ENCODE measurements at places on chromosomes 7 and 10. TPM values are rescaled to one million over a fixed set of nuclear protein-coding genes. Genes with fewer than 3 reads are reported as not detected.

ANKRD22 gene
- total RNA-seq, result 11.6 TPM

GRCh38 chr7:112481121-112481736 is 438 bp downstream of the LSMEM1 start:
- no peak for DNase-seq

HOXA10 gene
- total RNA-seq, result 0.12 TPM

HIPK2 gene
- total RNA-seq, result 49.0 TPM

DNA sequence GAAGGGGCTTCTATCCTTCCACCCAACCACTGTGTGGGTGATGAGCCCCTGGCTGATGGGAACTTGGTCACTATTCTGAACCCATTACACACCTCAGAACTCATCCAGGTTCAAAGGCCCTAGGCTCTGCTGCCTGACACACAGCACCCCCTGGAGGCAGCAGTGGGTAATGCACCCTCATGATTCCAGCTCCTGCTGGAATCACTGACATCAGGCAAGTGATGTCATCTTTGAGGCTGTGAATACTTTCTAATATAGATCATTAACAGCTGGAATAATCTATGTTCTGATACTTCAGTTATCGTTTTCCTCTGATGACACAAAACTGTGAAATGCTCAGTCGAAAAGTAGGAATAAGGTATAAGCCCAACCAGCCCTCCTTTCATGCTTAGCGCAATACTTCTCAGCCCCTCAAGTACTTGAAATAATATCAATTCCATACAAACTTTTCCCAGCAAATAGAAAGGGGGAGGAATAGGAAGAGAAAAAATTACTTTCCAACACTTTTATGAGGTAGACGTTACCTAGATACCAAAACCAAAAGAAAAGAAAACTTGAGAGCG is 7.5 kb upstream of the RBP3 start:
- peak; percentile 66 for DNase-seq

GRCh38 chr10:120517196-120517595 is 60.2 kb downstream of the PLPP4 start:
- no peak for DNase-seq

DNA2 gene
- total RNA-seq, result 4.6 TPM

AKR1B15 gene
- total RNA-seq, result 43.2 TPM

TCERG1L gene
- total RNA-seq, result not detected

PNLIP gene
- 5.4 TPM for total RNA-seq

DNA sequence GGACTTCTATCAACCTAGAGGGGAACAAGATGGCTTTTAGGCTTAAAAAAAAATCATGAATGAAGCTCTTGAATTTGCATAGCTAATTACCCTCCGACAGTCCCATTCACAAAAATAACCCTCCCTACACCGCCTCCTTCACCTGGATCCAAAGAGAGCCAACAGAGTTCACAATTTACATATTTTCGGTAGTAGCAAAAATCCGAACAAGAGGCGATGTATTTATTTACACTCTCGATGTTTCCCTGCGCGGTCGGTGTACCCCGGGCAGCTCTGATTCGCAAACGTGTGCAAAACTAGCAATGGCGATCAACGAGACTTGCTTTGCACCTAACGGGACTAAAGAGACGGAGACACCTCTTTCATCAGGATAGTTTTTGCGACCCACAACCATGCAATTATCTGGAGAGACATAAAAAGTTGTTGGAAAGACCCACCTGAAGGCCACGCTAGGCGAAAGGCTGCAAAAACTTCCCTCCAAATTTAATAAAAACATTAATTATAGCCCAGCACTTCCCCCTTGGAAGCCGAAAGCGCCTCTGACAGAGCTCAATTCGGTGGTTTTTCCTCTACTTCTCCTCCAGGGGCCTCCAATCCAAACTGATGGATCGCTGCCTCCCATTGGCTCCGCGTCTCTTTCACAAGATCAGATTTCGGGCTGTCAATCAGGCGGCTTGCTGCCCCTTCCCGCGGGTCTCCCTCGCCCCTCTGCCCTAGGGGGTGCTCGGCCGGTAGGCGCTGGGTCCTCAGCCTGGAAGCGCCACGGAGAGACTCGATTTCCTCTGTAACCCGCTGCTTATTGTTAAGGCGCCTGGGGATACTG is at the start of gene ETV1:
Gene ETV1, minus strand, starts transcription at position 541 of the 823 bp plus-strand sequence. CDS start 614 bp downstream, outside the sequence.
- DNase-seq, result peak; percentile 62

DNA sequence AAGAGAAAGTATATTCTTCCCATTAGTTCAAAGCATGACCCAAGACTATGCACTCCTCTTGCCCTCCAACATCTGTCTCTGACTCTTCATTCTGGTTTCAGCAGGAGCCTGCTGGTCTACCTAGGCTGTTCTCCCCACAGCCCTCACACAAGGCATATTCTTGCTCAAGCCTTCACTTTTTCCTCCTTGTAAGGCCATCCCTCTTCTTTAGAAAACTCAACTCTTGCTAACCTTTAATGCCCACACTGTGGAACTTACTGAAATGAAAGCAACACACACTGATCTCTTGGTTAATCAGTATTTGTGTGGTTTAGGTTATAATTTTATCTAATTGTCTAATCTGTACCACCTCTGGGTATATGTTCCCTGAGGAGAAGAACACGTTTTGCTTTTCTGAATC is 75.8 kb downstream of the PRKCQ start:
- DNase-seq, result no peak

- peak; percentile 9 for DNase-seq
These were observed 87.8 kb downstream of the ADCY1 start for GRCh38 chr7:45662018-45662417.

ASB10 gene
- not detected for total RNA-seq

- DNase-seq, result no peak
These were observed 61.6 kb downstream of the LHPP start for GRCh38 chr10:124522933-124523871.

DNA sequence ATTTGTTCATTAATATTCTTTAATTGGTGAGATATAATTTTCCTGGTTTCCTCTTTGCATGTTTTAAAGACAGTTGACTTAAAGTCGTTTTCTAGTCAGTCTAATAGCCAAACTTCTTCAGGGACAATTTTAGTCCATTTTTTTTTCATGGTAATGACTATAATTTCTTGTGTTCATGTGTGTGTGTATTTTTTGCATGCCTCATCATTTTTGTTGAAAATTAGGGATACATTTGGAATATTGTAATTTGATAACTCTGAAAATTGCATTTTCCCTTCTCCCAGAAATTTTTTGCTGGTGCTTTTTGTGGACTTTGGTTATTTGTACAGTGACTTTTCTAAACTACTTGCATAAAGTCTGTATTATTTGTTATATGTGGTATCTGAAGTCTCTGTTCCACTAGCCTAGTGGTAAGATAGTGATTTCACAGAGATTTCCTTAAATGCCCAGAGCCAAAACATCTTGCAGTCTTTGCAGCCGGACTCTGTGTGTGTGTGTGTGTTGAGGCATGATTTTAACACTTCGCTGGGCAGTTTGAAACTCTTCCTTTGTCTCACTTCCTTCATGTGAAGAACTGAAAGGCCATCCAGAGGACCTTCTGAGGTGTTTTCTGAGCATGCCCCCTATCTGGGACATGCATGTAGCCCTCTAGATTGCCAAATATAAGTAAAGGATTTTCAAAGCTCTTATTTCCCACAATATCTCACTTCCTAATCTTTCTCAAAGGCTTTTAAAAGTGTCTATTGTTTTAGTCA is 40.9 kb upstream of the ZNF365 start:
- DNase-seq, result no peak

NRBF2 gene
- total RNA-seq, result 15.0 TPM

DNA sequence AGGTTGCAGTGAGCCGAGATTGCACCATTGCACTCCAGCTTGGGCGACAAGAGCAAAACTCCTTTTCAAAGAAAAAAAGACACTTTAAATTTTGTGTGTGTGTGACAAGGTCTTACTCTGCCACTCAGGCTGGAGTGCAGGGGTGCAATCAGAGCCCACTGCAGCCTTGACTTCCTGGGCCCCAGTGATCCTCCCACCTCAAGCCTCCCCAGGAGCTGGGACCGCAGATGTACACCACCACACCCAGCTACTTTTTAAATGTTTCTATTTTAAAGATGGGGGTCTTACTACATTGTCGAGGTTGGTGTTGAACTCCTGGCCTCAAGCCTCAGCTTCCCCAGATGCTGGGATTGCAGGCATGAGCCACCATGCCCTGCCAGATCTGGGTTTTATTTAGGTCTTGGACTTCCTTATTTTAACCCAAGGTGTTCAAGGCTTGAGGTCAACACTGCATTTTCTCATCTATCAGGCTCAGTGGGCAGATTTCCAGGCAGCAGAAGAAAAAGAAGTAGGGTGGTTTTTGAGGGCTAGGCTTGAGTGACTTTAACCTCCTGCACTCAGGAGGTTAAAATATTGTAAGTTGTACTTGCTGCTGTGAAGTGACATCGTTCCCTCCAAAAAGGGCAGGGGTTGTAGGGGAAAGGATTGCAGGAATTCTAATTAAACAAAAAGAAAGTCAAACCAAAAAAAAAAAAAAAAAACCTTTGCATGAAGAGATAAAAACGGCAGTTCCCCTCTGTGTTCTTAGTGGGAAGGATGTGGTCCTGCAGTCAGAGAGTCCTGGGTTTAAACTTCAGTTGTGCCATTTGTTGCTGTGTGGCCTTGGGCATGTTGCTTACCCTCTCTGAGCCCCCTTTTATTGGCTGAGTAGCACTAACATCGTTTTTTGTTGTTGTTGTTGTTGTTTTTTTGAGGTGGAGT is 71.5 kb downstream of the CARD11 start:
- no peak for DNase-seq

- DNase-seq, result no peak
These were observed 67.8 kb upstream of the NXPH1 start for GRCh38 chr7:8365499-8366110.

GRCh38 chr10:68406815-68407548 is at the start of gene RUFY2:
RUFY2 (minus strand) TSS chr10:68407277; CDS start chr10:68407189, 88 bp downstream.
- DNase-seq, result peak; percentile 64

DNA sequence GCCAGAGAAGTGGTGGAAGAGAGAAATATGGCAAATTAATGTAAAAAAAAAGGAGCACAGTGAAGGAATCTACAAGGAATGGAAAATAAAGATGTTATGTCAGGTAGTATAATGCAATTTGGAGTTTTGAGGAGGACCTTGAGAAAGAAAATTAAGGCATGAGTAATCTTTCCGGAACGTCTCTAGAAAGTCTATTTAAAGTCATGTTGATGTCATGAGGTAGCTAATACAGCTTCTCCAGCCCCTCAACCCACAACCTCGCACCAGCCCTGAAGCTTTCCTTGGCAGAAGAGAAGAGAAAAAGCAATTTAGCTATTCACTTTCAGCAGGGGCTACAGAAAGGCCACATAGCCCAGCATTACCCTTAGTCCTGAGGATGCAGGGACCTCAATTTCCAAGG is 22.5 kb downstream of the TRDMT1 start:
- no peak for DNase-seq

DNA sequence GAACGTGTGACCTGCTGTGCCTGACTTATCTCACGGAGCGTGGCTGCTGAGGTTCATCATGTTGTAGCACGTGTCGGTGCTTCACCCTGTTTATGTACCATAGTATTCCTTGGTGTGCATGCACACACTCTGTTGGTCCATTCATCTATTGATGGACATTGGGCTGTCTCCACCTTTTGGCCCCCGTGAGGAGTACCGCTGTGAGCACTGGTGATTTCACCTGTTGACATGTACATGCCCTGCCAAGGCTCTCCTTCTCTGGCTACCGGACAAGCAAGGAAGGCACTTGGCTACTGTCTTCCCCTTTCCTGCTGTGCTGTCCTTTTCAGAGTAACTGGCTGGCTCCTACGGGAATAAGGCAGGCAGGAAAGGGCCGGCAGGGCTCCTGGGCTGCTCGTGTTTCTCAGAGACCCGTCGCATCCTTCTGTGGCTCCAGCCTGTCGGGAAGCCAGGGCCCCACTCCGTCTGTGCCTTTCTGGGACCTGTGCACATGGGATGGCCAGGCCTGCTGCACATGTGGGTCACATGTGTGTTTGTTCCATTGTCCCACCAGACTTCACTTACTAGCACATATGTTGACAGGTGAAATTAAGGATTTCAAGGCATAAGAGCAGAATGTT is 17.8 kb upstream of the TBRG4 start:
- DNase-seq, result no peak

DNA sequence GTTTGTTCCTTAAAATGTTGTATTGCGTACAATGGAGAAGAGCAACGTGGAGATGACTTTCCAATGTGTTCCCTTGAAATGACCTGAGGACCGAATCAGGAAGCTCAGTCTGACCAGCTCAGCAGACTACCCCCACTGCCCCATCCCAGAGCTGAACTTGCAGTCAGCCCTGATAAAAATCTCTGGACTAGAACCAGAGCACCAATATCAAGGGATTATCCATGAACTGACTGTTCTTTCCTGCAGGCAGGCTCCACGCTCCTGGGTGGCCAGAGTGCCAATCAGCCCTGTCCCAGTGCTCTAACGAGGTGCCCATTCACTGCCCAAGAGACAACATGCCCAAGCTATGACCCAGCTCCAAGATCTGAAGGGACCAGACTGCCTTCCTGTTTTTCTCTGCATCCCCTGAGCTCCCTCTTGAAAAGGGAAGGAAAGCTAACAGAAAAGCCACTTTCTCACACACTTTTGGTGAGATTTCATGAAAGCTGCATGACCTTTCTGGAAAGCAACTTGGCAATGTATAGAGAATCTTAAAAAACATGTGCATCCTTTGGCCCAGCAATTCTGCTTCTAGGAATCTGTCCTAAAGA is 130.2 kb downstream of the KCNMA1 start:
- DNase-seq, result no peak

GRCh38 chr7:57821438-57822382 is 371.7 kb downstream of the ZNF716 start:
- DNase-seq, result no peak

SPDYE5 gene
- 0.09 TPM for total RNA-seq

DNA sequence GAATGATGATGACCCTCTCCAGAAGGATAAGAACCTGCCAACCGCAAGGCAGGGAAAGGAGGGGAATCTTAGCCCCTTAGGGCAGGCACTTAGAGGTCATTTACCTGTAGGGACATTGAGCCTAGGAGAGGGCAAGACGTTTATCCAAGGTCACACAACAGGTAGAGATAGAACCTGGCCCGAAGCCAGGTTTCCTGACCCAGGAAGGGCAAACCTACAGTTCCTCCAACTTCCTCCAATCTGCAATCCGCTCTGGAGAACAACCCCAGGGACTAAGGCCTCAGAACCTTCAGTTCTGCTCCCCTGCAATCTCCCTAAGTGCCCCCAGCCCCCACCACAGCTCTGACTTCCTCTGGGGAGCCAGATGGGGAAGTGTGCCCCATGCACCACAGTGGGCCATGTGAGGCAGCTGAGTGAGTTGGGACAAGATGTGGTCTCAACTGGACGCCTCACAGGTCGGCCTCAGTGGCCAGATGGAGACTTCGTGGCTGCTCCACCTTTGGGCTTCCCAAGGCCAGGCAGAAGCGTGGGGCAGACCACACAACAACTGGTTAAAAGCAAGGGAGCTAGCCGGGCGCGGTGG is 1.4 kb upstream of the PSAP start:
- no peak for DNase-seq
